Activated CD8-positive, alpha-beta memory T cell treated with anti-CD3 and anti-CD28 coated beads, Interleukin-2, amount 10 ng/mL, durations not matched to agents 7 days and 5 days (primary cell): ENCODE measurements at places on chromosomes 2 and 18. TPM values are rescaled to one million over a fixed set of nuclear protein-coding genes. Genes with fewer than 3 reads are reported as not detected.
A peak's percentile ranks its signal among the peaks of the same experiment; 100 is the strongest.

STAT4 gene
- total RNA-seq: 109 TPM

DPP4 gene
- total RNA-seq: 115 TPM

MYL1 gene
- total RNA-seq: not detected

DNA sequence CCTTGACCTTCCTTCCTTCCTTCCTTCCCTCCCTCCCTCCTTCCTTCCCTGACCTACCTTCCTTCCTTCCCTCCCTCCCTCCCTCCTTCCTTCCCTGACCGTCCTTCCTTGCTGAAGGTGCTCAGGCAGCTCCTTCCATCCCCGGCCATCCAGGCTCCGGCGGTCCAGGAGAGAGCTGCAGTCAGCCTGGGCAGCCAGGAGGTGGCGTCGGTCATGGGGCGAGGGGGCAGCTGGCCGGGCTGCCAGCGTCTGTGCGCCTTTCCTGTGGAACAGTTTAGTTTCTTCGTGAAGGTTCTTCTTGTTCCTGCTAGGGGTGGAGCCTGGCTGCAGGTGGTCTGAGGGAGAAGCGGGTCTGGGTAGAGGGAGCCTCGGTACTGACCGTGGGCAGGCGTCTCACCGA, 15.7 kb downstream of the GPR35 start:
- no peak for DNase-seq

DNA sequence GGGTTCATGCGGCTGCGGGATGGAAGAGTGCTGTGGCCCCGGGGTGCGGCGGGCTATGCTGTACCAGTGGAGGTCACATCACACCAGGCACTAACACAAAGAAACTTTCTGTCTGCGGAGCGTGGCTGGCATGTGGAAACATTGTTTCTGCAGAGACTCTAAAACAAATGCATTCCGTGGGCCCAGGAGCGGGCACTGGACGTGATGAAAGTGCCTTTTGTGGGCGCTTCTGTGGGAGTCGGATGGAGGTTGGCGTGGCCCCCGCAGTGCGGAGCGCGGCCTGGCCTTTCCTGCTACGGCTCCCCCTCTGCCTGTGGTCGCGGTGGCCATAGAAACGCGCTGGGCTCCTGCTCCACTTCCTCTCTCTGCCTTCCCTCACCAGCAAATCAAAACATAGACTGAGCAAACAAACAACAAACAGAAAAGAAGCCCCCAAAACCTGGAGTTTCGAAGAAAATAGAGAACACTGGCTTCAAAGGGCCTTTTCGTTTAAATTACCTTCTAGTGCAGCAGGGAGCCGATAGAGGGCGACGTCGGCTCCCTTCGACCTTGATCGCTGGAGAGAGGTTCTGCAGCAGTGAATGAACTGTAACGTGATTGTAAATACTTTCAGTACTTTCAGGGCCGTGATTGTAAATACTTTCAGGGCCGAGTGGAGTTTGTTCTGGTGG, 51.4 kb downstream of the KIF5C start:
- peak; percentile 73 for DNase-seq

DNER gene
- not detected for total RNA-seq
